MV-4-11 (cell line): ENCODE measurements at places on chromosomes 1 and 21.
A peak's percentile ranks its signal among the peaks of the same experiment; 100 is the strongest.

- peak; percentile 84 for DNase-seq
Observed at GRCh38 chr1:232589812-232590743, 39.9 kb downstream of the SIPA1L2 start.

- DNase-seq, result no peak
Observed at GRCh38 chr1:204455063-204455830, 39.4 kb downstream of the PIK3C2B start.

DNA sequence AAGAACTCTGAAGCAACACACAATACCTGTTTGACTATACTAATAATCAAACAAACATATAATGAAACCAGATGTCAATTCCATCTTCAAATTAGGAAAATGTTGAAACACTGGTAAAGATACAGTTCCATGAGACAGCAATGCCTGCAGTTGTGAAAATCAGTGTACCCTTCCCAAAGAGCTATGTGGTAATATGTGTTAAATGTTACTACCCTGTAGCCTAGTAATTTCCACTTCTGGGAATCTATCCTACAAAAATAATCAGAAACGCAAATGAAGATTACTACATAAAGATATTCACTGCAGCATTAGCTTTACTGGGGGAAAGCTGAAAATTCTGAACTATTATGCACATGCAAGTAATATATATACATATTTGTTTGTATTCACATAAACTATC is 16.9 kb downstream of the GLIS1 start:
- DNase-seq, result no peak

GRCh38 chr1:69016468-69016867 is 519.6 kb upstream of the DEPDC1 start:
- DNase-seq, result no peak

DNA sequence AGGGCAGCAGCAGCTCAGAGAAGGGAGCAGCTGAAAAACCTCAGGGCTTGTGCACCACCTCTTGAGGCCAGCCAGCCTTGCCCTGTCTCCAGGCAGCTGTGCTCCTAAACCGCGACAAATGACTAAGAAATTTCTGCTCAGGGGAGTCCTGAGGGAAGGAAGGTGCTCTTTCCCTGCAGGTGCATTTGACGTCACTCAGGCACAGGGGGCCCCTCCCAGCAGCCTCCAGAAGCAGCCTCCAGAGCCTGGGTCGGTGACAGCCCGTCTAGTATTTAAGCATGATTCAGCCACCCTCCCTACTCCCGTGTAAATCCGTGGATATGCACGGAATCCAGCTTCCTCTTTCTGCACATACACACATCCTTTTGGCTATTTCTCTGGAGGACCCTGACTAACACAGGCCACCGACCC is 560.5 kb downstream of the KIF26B start:
- DNase-seq, result peak; percentile 37

DNA sequence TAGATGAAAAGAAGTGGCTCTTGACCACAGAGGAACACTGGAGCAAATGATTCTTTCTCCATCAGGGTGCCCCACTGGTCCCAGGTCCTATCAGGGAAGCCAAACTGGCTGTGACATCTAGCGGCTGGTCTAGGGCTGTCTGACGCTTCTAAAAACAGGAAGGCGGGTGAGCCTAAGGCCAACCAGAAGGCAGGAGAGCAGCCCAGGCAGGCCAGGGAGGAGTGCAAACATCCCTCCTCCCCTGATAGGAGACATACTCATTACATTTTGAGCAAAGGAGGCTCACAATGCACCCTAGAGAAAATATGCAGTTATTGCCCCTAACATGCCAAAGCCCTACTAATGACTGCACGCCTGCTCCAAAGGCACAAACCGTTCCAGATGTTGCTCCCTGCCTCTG is 10.4 kb upstream of the FOXE3 start:
- DNase-seq, result peak; percentile 69

GRCh38 chr1:26170472-26170821 is 739 bp downstream of the ZNF593 start:
- no peak for DNase-seq

- no peak for DNase-seq
Observed at GRCh38 chr1:43937179-43937865, 3.7 kb downstream of the ARTN start.

DNA sequence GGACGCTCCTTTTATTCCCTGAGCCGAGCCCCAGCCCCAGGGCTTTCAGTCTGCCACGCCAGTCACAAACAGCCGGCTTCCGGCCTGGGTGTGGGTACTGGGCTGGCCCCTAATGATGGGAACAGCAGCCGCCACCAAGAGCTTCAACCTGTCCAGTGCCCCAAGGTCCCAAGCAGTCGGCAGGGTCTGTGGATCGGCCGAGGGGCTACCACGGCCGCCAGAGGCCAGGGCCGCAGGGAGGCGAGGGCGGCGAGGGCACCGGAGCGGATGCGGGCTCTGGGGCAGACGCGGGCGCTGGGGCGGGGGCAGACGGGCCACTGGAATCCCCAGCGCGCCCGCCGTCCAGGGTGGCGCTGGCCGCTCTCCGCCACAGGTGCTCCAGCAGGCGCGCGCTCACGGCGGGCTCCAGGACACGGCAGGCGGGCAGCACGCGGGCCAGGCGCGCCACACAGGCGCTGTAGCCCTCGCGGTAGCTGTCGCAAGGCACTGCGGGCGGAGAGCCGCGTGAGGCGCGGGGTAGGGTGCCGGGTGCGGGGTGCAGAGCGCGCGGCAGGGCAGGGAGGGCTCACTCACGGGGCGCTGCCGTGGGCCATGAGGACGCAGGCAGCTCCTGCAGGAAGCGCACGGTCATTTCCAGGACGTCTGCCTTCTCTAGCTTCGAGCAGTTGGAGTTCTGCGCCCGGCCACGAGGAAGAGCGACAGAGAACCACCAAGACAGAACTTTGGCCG is 887 bp downstream of the HES2 start:
- no peak for DNase-seq

DNA sequence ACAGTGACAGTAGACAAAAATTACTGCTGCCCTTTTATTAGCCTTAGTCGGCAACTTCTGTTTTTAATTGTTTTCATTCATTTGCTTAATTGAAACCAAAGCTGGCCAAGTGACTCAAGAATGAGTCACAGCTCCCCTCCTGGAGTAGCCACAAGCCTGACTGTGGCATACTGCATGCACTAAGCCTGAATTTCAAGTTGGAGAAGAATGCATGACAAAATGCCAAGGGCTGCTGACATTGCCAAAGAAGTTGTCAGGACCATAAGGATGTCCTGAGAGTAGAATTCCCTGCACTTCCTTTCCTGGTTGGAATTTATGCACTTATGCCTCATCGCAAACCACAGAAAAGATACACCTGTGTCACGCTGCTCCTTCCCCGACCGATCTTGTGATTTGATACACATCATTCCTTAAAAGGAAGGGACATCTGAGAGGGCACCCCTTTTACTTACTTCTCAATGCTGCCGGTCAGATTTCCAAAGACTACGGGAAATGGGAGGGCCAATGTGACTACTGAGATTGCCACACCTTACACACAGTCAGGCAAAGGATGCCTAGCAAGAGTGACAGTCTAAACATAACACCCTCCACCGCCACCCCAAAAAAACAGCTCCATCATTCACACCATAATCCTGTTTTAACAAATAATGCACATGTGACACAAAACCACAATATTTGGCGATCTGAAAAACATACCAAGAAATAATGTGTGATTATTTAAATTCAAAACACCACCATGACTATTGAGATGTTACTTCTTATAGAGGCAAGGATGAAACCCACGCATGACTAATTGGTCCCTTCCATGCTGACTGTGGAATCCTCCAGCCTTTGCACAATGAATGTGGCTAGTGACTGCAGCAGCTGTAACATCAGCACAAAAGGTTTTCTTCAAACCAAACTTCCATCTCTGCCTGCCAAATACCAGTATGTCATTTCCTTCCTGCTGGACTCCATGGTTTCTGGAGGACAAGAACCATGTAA is 28.2 kb downstream of the VAV3 start:
- DNase-seq, result peak; percentile 92

DNA sequence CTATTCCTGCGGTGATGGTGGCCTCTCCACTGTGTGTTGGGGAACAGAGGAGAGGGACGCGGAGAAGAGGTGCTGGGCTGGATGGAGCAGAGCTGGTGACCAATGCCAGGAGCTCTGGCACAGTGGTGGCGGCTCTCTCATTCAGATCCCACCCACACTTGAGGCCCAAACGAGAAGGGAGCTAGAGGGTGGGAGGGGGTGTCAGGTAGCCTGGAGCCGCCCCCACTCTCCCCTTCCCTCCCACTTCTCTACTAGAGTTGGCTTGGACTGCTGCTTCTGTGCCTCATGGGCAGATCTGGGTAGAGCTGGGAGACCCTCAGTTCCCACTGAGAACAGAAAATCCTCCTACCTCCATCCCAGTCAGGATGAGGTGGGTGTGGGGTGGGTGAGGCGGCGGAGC is 3.5 kb downstream of the TTC39A start:
- no peak for DNase-seq

- no peak for DNase-seq
Observed at GRCh38 chr1:13931226-13931625, 231.2 kb downstream of the PRDM2 start.

DNA sequence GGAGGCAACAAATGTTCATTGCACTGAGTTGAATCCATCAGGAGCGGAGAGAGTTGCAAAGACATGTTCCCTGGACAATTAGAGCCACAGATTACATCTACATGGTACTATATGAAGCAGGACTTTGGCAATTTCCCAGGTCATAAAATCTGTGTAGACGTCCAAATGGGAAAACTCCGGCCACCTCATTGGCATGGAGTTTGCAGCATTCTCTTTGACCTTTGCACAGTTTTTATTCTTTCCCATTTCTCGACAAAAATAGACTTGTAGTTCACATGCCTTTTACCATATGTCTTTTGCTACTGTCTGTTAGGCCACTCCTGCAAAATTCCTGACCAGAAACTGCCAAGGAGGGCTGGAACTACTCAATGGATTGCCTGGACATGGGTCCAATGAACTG is 48.2 kb downstream of the UBE2T start:
- DNase-seq, result no peak

DNA sequence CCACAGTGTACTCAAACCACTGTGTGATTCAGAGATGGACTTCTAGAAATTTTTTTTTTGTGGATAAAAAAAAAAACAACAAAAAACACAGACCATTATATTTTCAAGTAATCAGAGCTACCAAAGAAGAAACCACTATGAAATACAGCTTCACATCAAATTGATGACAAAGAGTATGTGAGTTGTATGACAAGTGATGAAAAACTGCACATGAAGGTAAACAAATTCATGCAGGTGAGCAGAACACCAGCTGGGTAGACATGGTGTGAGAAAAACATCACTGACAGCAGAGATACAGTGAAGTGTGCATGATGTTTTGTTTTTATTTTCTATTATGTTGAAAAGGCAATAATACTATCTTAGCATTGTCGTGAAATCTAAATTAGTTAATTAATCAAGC is 8.0 kb upstream of the PTPRC start:
- DNase-seq, result no peak

- DNase-seq, result peak; percentile 54
Observed at GRCh38 chr1:92927870-92928269, 33.4 kb downstream of the DIPK1A start.

- DNase-seq, result no peak
Observed at GRCh38 chr1:34425046-34425445, 248.3 kb downstream of the C1orf94 start.

- no peak for DNase-seq
Observed at GRCh38 chr1:64453688-64454087, 16.2 kb upstream of the CACHD1 start.

DNA sequence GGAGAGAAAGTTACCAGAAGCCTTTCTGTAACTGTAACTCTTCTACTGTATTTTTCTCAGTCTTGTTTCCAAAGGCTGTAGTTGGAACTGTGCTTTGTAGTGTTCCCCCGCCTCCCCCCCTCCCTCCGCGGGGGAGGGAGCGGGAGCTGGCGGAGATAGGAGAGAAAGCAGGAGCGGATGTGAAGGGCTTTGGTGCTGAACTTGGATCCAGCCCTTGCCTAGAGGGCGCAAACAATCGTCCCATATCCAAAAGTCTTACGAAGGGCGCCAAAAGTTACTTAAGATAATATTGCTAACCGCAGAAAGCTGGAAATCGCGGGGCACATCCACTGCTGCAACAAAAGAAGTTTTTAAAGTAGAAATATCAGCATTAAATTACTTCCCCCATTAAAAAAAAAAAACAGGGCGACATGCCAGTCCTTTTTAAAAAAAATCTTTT is 2.4 kb upstream of the NFIA start:
- DNase-seq, result peak; percentile 26

GRCh38 chr1:210259561-210259960 is 27.0 kb downstream of the SERTAD4 start:
- no peak for DNase-seq

DNA sequence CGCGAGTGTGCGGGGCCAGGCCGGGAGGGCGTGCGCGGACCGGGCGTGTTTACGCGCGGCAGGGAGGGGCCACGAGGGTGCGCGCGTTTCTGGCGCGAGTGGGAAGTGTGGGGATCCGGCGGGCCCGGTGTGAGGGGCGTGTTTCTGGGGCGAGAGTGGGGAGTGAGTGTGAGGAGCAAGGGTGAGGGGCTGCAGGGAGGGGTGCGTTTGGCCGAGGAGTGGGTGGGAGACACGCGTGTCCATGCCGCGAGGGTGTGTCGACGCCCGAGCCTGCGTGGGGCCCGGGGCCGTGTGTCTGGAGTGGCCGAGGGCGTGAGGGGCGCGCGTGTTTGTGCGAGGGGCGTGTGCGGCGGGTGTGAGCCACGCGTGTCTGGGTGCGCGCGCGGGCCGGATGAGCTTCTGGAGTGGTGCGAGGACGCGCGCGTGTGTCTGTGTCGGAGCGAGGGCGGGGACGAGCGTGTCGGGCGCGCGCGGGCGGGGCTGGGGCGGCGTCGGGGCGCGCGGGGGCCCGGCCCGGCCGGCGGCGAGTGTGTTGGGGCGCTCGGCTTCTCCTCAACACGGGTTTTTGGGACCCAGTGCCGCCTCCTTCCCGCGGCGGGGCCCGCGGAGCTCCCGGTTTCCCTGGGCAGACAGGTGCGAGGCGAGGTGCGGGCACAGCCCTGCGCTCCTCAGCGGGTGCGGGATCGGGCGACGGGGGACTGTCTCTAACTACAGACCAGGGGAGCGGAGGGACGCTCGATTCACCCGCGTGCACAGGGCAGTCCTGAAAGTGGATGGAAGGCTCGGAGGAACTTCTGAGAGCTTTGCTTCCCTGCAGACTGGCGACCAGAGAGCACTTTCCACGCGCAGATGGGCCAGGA is 65.8 kb upstream of the VAMP3 start:
- DNase-seq, result no peak

GRCh38 chr21:35658242-35658641 is 402.1 kb downstream of the SETD4 start:
- DNase-seq, result peak; percentile 98

GRCh38 chr1:91526496-91526895 is 25.8 kb downstream of the CDC7 start:
- no peak for DNase-seq
